RWPE2 (cell line): ENCODE measurements at places on chromosomes 11 and 22.

GRCh38 chr11:26846227-26846626 is 124.4 kb upstream of the SLC5A12 start:
- H3K4me1 ChIP-seq = peaks cover 6% of the 10 kb centered on the region
- no peak for DNase-seq
- no peak overlapping the region for H3K4me3 ChIP-seq

DNA sequence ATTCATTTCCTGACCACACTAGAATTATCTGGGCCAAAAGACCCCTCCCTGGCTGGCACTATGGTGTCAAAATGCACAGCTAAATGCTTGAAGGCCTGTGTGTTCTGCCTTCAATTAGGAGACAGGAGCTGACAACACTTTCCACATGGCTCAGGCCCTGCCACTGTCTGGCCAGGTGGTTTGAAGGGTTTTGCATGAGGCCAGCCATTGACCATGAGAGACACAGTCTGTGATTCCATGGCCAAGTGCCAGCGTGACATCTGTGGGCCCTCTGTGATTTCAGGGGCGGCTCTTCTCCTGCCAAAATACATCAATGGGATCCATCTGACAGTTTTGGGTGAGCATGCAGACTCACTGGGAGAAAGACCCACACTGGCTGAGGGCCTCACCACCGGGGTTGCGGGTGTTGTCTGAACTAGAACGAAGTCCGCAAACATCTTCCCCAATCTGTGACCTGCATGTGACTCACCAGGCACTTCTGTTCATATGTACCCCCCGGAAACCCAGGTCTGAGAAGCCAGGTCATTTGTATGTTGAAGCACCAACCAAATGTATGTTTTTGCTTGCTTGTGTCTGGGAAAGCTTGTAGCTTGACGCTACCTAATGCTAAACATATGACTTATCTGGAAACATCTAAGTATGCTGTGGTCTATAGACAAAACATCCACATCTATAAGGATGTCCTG is 20.7 kb upstream of the NAV2 start:
- H3K36me3 ChIP-seq = no peaks in the 10 kb centered on the region
- peaks cover 9% of the 10 kb centered on the region for H3K4me1 ChIP-seq
- no peaks in the 10 kb centered on the region for H3K27me3 ChIP-seq
- H3K27ac ChIP-seq = no peak overlapping the region

GRCh38 chr22:49659281-49659923 is 168.3 kb downstream of the BRD1 start:
- H3K27ac ChIP-seq = no peak overlapping the region
- no peaks in the 10 kb centered on the region for H3K36me3 ChIP-seq
- DNase-seq = peak; percentile 54
- no peak overlapping the region for H3K4me3 ChIP-seq

GRCh38 chr11:94519478-94520084 is 7.3 kb downstream of the C11orf97 start:
- no peaks in the 10 kb centered on the region for H3K4me1 ChIP-seq
- DNase-seq = no peak
- H3K27me3 ChIP-seq = no peaks in the 10 kb centered on the region
